ENCODE measurements at places on chromosomes 11 and 22.
A peak's percentile ranks its signal among the peaks of the same experiment; 100 is the strongest.

GRCh38 chr11:94549146-94549545 lies 5.4 kb downstream of the FUT4 start:
- no peak for DNase-seq

DNA sequence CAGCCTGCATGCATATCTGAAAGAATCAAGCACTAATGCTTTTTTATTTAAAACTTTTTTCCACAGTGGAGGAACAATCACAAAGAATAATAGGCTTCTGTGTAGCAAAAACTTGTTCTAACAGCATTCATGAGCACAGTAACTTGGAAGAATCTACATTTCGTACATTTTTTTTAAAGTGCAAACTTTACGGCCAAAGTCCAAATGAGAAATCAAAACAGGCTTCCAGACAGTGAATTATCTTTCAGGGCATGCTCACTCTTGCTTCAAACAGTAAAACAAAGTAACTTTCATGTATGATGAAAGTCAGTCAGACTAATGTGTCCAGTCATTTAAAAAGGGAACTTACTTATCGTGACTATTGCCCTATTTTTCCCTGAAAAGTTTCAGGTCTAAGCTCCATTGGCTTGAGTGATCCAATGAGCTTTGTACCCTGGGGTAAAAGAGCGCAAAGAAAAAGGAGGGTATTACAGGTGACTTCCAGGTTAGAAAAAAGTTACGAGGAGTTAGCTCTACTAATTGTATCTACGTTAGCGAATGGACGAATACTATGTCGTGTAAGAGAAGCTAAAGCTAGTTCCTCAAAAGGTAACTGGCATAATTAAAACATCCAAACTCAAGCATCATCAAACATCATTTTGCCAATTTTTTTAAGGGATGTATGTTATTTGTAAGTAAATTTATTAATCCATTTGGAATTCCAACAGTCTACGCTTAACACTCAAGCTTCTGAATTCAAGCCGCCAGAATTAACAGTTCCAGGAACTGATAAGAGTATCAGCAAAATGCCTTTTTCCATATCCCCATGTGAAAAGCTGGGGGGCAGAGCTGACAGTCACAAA lies 1.7 kb downstream of the PICALM start:
- DNase-seq = no peak

DNA sequence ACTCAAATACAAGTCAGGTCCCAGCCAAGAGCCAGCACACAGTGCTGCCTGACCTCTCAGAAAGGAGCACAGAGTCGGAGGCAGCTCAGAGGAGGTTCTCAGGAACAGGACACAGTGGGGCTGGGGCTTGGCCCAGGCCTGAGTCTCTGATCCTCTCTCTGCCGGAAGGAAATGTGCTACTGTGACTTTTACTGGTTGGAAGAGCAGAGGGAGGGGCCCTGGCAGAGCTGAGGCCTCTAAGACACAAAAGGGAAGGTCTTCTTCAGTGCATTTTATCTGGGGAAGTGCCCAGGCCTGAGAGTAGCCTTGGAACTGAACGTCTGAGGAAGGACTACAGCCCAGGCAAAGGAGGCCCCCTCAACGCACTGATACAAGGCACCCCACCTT lies 16.2 kb upstream of the CASTOR1 start:
- DNase-seq = no peak

GRCh38 chr11:86723281-86723680 lies 50.9 kb upstream of the ME3 start:
- DNase-seq = no peak

DNA sequence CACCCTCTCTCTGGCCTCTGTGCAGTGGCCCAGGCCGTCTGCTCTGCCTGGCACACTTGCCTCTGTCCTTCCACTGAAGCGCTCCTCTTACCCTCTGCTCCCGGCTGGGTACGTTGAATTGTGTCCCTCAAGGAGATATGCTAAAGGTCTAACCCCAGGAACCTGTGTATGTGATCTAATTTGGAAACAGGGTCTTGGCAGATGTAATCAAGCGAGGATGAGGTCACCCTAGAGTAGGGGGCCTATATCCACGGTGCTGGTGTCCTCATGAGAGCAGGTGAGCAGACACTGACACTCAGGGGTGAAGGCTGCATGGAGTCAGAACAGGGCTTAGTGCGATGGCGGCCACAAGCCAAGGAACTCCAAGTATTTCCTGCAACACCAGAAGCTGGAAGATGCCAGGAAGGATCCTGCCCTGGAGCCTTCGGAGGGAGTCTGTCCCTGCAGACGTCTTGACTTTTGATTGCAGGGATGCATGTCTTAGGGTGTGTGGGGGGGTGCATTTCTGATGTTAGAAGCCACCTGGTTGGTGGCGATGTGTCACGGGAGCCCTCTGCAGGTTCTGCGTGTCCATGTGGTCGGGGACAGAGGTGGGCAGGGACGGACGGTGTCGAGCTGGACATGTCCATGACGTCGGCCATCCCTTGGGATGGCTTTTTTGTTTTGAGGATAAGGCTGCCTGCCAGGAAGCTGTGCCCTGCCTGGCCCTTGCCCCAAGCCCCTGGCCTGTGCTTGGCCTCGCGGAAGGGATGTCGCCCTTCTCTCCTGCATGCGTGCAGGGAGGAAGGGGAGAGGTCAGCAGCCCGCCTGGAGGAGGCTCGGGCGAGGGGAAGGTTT lies 68.6 kb downstream of the LRP5 start:
- no peak for DNase-seq

DNA sequence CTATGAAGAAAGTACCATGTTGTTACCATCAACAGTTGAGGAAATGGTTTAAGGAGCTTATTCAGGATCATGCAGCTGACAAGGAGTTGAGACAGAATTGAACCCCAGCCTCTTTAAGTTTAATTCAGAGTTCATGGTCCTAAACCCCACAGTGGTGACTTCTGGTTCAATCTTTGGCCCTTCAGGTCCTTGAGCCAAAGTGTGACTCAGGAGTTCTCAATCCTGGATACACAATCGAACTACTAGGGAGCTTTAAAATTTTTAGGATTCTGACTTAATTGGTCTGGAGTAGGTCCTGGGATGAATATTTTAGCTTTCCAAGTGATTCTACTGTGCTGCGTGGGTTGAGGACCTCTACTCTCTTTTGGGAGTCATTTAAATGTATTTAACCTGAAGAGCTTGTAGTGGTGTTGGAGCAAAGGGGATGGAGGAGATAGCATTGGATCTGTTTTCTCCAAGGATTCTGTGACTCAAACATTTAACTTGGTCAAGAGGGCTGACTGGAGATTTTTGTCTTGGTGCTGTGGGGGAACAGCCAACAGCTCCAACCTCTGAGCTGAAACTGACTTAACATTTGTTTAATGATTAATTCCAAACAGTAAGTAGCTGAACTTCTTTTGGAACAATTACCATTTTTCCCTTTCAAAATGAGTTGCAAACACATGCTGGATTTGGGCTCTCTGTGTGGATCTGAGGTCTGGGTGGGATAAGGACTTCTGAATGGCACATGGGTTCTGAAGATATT lies 80.1 kb downstream of the INSC start:
- no peak for DNase-seq

GRCh38 chr11:104946907-104947306 lies 21.5 kb downstream of the CASP4 start:
- DNase-seq = peak; percentile 78

- DNase-seq = no peak
These were observed 1.2 kb upstream of the TMEM45B start for GRCh38 chr11:129814244-129815014.

DNA sequence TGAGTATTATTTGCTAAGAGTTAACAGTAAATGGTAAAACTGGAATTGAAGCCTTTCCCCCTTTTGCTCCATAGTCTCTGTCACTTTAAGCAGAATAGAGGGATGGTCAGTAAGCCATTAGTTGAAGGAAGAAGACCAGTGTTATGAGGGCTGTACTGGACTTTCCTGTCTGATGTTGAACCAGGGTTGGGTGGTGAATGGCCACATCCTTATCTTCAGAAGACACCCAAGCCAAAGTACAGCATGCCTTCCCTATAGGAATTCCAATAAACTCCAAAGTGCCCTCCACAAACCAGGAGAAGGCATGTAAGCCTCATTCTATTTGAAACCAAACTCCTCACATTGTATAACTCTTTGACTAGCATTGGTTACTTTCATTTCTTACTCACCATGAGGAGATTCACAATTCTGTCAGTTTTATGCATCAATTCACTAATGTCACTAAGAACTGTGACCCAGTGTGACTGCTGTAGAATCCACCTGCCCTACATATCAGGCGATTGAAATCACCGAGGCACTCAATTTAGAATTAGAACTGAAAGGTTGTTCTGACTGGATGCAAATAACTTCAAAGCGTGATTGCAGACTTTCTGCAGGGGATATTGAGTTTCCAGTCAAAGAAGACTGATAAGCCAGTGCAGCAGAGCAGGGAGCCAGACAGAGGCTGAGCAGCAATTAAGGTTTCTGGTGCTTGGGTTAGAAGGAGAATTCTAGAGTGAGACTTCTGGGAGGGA lies 107.1 kb upstream of the DDI1 start:
- no peak for DNase-seq

GRCh38 chr11:97356144-97356543 lies 966.3 kb downstream of the JRKL start:
- no peak for DNase-seq

DNA sequence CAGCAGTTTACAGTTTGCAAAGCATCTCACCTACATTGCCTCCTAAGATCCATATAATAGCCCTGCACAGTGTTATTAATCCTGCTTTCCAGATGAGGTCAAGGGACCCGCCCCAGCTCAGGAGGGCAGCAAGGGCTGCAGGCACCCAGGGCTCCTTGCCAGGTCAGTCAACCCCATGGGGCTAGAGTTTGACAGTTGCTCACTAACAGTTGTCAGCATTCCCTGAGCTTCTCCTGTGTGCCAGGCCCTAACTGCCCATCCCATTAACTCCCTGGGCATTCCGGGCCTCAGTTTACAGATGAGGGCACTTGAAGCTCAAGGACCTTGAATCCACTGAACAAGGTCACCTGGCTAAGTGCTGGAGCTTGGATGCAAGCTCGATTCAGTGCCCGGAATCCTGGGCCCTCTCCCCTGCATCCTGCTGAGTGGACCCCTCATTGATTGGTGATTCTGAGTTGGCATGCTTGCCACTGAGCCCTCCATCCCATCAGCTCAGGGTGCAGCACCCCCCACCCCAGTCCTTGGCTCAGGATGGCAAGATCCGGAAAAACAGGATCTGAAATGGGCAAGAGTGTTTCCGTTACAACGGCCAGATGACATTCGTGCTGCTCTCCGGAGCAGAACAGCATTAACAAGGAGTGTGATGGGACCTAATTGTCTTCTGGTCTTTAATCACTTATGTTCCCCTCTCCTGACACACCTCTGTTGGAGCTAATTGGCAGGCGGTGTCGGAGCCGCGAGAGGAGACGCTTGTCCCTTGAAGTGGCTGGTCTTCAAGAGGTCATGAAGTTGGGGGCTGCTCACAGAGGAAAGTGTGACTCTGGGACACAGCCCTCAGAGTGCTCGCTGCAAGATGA lies 87.4 kb upstream of the SHISAL1 start:
- DNase-seq = no peak

DNA sequence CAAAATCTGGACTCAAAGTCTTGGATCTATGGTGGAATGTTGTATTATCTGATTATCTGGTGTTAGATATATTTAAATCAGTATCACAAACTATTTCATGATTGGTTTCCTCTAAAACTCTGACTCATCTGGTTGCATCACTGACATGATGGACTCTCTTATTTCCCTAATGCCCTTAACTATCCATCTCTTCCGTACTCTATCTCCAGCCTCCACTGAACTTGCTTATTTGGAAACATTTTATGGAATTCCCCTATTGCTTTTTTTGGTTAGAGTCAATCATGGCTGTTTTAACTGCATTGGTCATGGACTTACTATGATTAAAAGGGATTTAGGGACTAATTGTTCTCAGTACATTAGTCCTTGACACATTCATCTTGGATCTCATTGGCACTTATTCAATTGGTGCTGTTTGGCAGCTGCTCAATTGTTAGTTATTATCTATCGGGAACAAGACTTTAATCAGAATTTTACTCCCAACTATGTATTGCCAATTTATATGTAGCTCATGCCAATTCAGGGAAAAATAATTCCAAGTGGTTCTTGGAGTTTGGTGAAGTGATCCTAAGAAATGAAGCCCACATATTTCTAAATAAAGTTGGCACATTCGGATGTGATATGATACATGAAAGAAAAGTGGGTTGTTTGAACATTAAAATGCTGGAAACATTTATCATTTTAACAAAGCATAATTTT lies 942.0 kb upstream of the CCDC90B start:
- no peak for DNase-seq

DNA sequence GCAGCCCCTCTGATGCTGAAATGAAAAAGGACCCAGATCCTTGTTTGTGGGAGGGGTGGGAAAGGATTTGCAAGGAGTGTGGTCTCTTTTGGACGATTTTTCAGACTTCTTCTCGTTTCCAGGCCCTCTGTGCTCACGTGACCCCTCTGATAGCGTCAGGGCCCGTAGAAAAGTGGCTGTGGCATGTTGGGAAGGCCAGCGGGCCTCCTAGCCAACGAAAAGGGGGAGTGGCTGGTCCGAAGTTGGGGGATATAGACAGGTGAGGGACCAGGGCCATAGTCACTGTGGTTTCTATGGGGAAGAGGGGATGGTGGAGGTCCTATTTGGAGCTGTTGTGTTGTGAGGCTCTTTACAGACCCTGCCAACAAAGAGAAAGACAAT lies 6.6 kb downstream of the PARVB start:
- no peak for DNase-seq

- no peak for DNase-seq
These were observed 3.5 kb downstream of the PDXP start for GRCh38 chr22:37662039-37662438.

DNA sequence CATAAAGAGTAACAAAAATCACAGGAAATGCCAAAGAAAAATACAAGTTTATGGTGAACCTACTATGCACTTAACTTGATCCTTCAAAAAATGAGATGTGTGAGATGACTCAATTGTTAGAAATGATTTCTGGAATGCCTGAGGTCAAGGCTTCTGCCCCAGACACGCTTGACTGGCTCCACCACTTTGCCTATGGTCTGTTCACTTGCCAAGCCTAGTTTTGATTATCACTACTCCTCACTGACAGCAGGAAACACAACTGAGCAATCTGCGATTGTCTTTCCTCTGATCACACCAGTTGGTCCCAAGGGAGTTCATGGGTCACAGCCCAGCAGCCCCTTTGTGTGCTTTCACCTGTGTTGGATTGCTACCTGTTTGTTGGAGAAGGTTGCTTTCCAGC lies 20.6 kb upstream of the PRDM10 start:
- peak; percentile 86 for DNase-seq

- no peak for DNase-seq
These were observed 3.2 kb upstream of the THY1 start for GRCh38 chr11:119426142-119426541.

Measured in SW 1271 (cell line).